Activated CD4-positive, alpha-beta T cell treated with anti-CD3 and anti-CD28 coated beads, Interleukin-2, amount 50 U/mL, for 1 hour (primary cell): ENCODE measurements at places on chromosomes 11 and 22.

DNA sequence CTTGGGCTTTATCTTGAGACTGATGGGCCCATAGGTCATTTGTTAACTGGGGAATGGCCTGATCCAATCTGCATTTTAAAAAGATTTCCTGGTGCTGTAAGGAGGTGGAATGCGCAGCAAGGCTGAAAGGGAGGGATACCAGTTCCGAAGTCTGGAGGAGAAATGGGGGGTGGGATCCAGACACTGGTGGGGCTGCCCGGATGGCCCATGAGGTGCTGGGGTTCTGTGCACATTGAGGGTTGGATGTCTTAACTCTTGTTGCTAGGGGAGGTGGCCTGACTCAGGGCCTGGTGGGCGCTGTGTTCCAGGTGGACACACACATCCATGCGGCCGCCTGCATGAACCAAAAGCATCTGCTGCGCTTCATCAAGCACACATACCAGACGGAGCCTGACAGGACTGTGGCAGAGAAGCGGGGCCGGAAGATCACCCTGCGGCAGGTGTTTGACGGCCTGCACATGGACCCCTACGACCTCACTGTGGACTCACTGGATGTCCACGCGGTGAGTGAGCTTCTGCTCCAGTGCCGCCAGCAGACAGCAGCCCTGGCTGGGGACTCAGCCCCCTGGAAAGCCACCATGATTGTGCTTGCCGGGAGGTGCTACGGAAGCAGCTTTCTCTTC is 38.1 kb downstream of the AMPD3 start:
- no peak for DNase-seq

- DNase-seq = no peak
Observed at GRCh38 chr22:23259916-23260644, 79.8 kb downstream of the BCR start.

GRCh38 chr11:13391217-13391616 is 71.8 kb downstream of the BTBD10 start:
- no peak for DNase-seq

- DNase-seq = no peak
Observed at GRCh38 chr11:22521226-22521625, 104.4 kb downstream of the FANCF start.

DNA sequence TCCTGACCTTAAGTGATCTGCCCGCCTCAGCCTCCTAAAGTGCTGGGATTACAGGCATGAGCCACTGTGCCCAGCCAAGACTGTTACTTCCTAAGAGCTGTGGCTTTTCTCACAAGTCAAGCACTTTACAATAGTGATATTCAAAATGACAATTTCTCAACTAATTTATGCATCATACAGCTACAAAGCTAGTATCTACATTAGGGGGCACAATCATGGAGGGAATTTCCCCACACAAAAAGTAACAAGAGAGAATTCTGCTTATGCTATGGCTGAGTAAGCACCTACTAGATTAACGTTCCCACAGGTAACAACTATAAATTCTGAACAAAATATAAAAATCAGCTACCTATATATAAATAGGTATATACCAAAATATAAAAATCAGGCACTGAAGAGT is 72.7 kb downstream of the SBF2 start:
- DNase-seq = no peak

DNA sequence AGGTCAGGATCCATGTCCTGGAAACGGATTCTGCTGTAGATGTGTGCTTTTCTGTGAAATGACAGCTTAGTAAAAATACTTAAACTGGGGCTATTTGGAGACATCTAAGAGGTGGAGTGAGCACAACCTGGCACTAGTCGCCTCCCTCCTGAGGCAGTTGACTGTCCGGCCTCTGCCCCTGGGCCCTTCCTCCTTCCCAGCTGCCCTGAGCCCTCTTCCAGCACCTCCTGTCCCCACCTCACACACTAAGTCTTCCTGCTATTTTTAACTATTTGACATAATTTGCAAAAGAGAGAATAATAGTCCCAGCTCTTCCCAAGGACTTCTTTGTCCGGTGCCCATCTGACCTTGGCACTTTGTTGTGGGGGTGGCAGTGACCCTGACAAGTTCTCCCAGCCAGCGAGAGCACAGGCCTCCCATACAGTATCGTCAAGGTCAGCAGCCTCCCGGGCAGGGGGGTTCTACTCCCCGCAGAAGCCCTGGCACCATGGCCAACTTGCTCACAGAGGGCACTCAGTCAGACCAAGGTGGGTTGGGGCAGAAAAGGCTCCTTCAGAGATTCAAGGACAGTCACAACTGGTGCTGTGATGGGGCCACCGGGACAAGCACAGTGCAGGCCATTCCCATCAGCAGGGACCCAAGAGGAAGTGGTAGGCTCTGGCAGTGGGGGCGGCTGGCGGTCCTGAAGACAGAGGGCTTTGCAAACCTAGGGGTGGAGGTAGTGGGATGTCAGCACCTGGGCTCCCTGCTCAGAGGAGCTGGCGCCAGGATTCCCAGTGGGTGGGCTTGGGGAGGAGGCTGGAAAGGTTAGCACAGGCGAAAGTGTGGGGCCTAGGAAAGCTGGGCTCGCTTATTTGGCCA is 5.5 kb upstream of the NEAT1 start:
- no peak for DNase-seq

- peak; percentile 80 for DNase-seq
Observed at GRCh38 chr11:17389211-17389956, 925 bp upstream of the KCNJ11 start.

- no peak for DNase-seq
Observed at GRCh38 chr11:128947773-128948172, 5.1 kb upstream of the TP53AIP1 start.

- no peak for DNase-seq
Observed at GRCh38 chr11:43558556-43559127, 121.9 kb upstream of the HSD17B12 start.

DNA sequence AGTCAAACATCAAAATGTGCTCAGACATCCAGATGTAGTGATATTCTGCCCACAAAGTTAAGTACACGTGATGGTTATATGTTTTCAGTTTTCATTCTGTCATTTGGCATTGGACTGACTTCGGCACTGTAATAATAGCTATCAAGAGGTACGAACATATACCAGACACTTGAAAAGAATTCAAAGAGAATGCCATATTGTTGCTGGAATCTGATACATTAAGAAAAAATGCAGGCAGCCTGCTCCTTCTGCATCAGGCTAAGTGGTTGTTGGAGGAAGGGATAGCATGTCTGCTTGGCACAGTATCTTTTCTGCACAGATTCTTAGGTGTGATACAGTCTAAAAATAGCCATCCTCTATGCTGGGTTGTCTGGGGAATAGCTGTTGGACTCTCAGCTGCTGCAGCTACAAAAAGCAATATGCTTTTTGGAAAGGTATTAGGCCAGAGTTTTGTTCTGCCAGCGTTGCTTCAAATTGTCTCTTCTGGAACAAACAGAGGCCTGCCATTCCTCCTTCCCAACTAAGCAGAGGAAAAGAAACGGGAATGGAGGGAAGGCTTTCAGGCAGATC is 892.6 kb downstream of the TBC1D22A start:
- DNase-seq = no peak

DNA sequence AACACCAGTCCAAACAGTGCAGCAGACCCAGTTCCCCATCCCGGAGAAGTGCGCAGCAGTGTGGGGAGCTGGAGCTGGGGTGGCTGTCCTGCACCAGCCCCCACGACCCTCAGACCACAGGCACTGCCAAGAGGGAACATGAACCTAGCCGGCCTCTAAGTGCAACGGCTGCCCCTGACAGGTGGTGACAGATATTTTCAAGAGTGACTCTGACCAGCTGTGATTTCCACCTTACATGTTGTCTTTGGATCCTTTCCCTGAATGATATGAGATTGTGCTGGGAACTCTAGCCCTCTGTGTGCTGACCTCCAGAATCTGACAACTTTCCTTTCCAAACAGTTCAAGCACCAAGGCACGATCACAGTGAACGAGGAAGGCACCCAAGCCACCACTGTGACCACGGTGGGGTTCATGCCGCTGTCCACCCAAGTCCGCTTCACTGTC is 12.6 kb downstream of the SERPIND1 start:
- DNase-seq = no peak

DNA sequence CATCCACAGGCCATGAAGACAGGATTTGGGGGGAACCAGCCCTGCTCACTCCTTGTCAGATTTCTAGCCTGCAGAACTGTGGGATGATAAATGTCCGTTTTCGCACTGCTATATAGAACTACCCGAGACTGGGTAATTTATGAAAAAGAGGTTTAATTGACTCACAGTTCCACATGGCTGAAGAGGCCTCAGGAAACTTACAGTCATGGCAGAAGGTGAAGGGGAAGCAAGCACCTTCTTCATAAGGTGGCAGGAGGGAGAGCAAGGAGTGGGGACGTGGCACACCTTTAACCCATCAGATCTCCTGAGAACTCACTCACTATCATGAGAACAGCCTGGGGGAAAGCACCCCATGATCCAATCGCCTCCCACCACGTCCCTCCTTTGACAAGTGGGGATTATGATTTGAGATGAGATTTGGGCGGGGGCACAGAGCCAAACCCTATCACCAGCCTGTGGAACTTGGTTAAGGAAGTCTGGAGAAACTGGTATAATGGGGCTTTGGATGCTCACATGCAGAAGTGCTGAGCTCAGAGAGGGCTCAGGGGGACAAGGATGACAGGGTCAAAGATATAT is 50.7 kb downstream of the MYEOV start:
- no peak for DNase-seq

DNA sequence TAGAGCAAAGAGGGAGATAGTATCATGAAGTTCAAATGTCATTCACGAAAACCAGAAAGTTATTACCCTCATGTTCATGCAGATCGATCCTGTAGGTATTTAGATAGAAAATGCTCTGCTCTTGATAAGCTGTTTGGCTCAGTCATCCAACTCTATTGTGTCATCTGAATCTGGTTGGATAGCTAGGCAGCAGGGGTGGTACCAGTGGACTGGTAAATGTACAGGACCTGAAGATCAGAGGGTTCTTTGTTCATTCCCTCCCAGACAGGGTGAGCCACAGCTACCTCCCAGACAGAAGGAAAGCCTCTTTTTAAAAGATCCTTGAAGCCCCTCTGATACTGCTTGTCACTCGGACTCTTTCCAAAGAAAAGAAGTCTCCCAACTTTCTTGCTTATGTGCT is 29.8 kb upstream of the DRD2 start:
- no peak for DNase-seq
